ENCODE measurements at places on chromosomes 4 and X.

- DNase-seq, result no peak
These were observed 224.9 kb upstream of the MAD2L1 start for GRCh38 chr4:120291541-120291940.

DNA sequence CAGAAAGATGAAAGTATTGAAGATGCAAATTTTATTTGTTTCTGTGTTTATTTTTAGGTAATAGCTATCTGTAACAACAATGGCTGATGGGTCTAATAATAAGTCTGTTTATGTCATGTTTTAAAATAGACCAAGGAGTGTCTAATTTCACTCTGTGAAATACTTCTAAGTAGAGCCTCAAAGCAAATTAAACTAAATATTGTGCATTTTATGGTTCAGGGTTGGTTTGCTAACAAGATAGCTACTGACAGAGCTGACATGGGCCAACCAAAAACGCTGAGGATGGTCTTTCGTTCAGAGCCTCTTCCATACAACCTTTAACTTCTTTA is 437.6 kb upstream of the CTSO start:
- no peak for DNase-seq

GRCh38 chr4:93317561-93317960 is 511.0 kb upstream of the ATOH1 start:
- DNase-seq, result no peak

GRCh38 chrX:1086444-1087409 is 125.7 kb downstream of the CRLF2 start:
- peak; percentile 11 for DNase-seq

- DNase-seq, result no peak
These were observed 19.7 kb downstream of the FNIP2 start for GRCh38 chr4:158788516-158788915.

DNA sequence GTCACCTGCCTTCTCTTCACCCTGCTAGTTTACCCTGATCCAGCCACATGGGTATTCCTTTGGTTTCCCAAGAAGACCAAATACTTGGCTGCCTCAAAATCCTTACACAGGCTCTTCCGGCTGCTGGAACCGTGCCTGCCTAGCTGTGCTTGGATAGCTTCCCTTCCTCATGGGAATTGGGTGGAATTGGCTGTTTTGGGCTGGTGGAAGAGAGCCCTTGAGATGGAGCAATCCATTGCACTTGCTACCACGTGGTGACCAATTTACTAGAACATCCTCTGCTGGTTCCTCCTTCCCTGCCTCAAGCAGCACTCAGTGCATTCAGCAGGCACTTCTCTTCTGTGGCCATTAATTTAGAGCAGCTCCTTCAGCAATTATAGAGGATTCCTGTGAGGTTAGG is 119.3 kb upstream of the AP1S2 start:
- no peak for DNase-seq

Data from fibroblast of skin of left quadriceps (primary cell).